ENCODE measurements at places on chromosomes 1 and 21. TPM values are rescaled to one million over a fixed set of nuclear protein-coding genes. Genes with fewer than 3 reads are reported as not detected.

DNA sequence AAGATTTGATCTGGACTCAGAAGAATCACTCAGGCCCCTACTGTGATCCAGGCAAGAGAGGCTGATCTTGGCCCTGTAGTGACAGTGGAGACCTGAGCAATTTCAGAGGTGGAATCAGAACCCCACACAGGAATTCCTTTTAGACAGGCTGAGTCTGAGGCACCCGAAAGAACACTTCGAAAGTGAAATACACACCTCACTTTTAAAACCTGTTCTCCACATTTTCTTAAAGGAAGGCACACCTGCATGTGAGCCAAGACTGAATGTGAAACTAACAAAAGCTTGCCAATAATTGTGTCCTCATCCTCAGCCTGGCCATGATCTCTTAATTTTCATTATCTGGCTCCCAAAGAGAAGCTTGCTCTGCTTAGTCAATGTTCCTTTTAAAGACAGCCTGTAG lies 32.2 kb downstream of the SIPA1L2 start:
- DNase-seq: no peak
- no peak overlapping the region for H3K27ac ChIP-seq
- peaks cover 36% of the 10 kb centered on the region for H3K4me1 ChIP-seq
- H3K27me3 ChIP-seq: no peaks in the 10 kb centered on the region
- H3K36me3 ChIP-seq: no peaks in the 10 kb centered on the region

DNA sequence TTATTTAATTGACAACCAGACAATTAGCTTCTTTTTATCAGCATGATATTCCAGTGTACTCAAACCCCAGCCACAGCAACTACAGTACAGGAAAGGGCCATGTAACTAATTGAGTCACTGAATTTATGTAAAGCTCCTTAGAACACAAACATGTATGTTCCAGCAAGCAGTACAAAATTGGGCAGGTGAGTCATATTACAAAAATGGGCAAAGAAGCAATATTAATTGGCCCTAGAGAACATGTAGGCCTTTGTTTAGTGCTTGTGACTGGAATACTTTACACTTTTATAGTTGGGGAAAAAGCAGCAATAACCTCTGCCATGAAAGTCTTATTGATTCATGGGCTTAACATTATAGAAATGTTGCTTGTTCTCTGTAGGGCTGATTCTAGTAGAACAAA lies 31.8 kb downstream of the CLEC20A start:
- no peaks in the 10 kb centered on the region for H3K36me3 ChIP-seq
- no peak overlapping the region for H3K4me3 ChIP-seq
- H3K4me1 ChIP-seq: no peaks in the 10 kb centered on the region
- no peak for DNase-seq
- H3K27me3 ChIP-seq: no peaks in the 10 kb centered on the region
- H3K27ac ChIP-seq: no peak overlapping the region

DNA sequence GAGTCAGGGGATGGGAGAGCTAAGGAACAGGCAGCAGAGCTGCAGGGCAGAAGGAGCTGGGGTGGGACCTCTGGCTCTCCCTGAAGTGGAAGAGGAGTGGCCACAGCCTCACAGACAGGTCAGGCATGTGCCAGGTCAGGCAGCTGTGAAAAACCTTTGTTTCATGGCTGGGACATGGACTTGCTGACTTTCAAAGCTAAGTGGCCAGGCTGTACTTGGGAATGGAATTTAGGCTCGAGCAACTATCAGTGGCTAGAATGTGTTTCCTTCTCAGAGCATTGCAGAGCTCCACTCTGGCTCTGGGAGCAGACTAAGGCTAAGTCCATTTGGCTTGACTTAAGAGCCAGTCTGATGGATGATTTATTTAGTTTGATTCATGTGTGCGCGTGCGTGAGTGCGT lies 385.1 kb downstream of the LMX1A start:
- H3K27ac ChIP-seq: no peak overlapping the region
- H3K27me3 ChIP-seq: no peaks in the 10 kb centered on the region
- H3K4me1 ChIP-seq: no peaks in the 10 kb centered on the region
- no peaks in the 10 kb centered on the region for H3K36me3 ChIP-seq

DNA sequence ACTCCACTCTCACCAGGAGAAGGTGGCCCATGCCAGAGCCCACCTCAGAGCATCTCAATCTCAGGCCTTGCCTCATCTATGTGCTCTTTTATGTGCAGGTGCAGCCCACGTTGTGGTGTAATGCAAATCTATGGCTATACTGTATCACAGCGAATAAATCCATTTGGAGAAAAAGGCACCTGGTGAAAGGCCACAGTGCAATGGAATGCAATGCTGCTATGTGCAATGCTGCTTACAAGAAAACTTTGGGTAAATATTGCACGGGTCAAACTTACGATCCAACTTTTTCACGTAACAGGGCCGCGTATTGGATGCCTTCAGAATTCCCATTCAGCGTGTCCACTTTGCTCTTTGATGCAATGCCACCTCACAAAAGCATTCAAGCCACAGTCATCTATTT lies 13.5 kb downstream of the ZBTB18 start:
- no peaks in the 10 kb centered on the region for H3K36me3 ChIP-seq
- H3K4me3 ChIP-seq: no peak overlapping the region
- no peaks in the 10 kb centered on the region for H3K27me3 ChIP-seq

GRCh38 chr1:115356356-115356755 lies 18.3 kb upstream of the NGF start:
- no peaks in the 10 kb centered on the region for H3K27me3 ChIP-seq

Gene DAP3
- 126 TPM for total RNA-seq

Gene C1orf141
- total RNA-seq: not detected
